ENCODE measurements at places on chromosomes 5 and 9. TPM values are rescaled to one million over a fixed set of nuclear protein-coding genes. Genes with fewer than 3 reads are reported as not detected.
A peak's percentile ranks its signal among the peaks of the same experiment; 100 is the strongest.

PCDHGB6 gene
- total RNA-seq = not detected

GRCh38 chr9:135002336-135002735 lies 84.6 kb upstream of the FCN1 start:
- no peak for DNase-seq

PCDHA13 gene
- total RNA-seq = not detected

DNA sequence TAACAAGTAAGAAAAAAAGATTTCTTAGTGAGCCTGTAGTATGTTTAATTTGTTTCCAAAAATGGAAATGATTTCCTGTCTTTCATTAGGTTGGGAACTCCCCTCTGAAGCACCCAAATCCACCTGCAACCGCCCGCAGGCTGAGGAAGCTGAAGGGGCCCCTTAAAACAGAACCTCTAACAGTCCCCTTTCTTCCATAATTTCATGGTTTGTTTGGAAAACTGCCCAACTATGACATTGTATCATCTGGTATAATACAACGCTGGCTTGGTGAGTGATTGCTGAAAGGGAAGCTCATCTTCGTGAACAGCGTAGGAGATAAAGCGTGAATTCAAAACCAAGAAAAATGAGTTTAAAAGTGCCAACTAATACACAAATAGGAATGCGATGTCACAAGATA lies 215.5 kb downstream of the FSTL4 start:
- DNase-seq = no peak

DNA sequence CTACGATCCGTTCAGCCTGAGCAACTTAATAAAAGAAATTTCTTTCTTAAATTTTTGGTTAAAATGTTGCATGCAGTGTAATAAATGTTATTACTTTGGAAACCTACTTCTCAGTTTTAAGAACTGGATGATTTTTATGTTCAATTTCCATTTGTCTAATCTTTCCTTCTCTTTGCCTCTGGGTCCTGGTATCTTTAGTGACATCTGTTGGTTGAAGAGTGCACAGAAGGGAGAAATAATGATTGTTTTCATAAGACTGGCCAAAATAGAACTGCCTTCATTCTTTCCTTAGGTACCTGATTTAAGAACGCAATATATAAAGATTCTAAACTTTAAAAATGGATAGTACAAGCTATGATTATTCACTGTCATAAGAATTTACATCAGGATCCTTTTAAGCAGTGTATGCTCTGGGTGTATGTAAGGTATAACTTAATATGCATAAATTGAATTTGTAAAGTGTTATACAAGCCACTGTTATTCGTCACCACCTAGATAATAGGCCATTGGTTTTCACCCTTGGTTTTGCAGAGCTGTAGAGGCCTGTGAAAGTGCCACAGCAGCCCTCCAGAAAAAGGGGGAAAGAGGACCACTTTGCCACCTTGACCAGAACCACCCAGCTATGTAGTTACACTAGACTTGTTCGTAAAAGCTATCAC lies 82.8 kb upstream of the TLX3 start:
- no peak for DNase-seq

DNA sequence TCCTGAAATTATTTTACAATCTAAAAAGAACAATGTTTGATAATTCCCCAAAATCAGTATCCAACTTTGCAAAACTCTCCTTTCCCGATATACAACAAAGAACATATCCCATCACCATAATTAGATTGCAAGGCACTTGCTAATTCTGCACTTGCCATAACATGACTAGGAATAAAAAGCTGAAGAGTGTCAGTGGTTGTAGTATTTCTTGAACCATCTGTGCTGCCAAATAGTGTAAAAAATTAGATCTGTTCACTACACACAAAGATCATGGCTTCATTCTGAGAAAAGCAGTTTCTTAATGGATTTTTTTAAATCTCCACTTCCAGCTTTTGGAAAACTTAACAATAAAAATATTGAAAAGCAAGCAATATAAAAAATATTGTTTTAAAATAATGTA lies 259.5 kb upstream of the FAM174A start:
- no peak for DNase-seq

- no peak for DNase-seq
Measured at GRCh38 chr5:86570427-86571083, 47.2 kb upstream of the COX7C start.

TAF11L10 gene
- total RNA-seq = not detected

PCDHA12 gene
- total RNA-seq = not detected

PCDHB6 gene
- not detected for total RNA-seq

- DNase-seq = peak; percentile 49
Measured at GRCh38 chr9:14428781-14429230, 114.9 kb upstream of the NFIB start.

AMBP gene
- not detected for total RNA-seq

NTNG2 gene
- total RNA-seq = 5.4 TPM

GGTA1 gene
- total RNA-seq = not detected

GRCh38 chr5:97629276-97629675 lies 446.2 kb upstream of the RIOK2 start:
- DNase-seq = no peak

SMIM33 gene
- 0.35 TPM for total RNA-seq

FBXL7 gene
- total RNA-seq = not detected

DNA sequence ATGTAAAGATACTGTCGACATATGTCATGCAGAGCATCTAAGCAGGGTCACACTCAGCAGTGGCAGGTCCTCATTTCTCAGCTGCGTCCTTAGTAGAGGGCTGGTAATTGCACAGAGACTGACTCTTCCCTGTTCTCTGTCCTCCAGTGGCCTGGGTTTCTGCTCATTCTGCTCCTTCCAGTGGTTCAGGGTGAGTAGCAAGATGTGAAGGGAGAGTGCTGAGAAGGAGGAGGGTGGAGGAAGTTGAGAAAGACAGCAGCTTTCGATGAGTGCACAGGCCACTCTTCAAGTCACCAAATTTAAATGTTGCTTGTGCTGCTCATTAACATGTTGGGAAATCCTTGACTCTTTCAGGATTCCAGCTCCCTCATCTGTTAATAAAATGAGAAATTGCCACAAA lies 203.9 kb downstream of the FBXL7 start:
- no peak for DNase-seq

DNA sequence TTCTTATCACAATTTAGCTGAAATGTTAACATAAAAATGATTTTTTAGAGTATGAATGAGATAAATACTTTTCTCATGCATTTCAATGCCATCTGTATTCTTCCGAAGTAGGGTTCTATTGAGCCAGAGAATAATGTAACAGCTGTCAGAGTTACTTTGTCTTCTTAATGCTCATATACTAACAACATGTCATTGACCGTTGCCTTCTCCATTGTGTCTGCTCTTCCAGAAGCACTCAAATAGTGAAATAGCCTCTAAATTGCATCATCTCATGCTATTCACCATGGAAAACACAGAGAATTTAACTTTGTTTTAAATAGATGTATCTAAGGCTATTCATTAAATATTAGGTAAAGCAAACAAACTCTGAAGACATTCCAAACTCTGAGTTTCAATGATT lies 1875.9 kb upstream of the CDH9 start:
- no peak for DNase-seq

- DNase-seq = no peak
Measured at GRCh38 chr9:124813501-124814163, 36.7 kb downstream of the OLFML2A start.

- DNase-seq = no peak
Measured at GRCh38 chr5:6491196-6491918, 42.7 kb downstream of the UBE2QL1 start.

DNA sequence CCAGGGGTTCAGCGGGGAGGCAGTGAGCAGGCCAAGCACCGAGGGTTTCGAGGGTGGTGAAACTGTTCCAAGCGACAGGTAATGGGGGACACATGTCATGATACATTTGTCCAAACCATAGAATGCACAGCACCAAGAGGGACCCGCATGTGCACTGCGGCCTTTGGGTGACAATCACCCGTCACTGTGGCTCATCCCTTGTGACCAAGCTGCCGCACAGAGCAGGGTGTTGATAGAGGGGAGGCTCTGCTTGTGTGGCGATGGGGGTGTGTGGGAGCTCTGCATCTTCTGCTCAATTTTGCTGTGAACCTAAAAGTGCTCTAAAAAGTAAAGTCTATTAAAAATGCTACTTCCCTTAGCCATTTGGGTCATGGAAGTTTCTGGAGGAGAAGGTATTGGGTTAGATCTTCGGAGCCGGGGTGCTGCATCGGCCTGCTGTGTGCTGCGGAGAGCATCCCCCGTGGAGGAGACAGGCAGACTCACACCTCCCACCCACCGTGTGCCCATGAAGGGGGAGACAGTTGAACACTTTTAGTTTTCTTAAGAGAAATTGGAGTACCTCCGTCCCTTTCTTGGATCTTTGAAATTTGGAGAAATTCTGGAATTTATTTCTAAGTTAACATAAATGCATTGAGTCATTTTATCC lies 280.4 kb upstream of the IRX2 start:
- DNase-seq = no peak

DNA sequence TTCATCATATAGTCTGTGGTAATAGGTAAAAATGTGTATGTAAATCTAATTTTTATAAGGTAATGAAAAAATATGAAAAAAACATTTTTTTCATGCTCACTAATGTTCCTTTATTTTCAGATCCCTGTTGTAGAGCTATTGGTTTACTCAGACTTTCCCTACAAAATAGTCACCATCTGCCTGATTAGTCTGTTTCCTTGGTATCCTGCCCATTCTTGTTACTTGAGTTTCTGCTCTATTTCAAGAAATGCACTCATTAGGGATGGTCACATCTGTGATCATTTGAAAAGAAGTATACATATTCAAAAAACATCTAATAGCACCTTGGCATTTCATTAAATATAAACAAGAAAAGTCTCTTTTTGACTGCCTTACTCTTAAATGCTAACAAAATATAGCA lies 21.6 kb upstream of the RASA1 start:
- no peak for DNase-seq

NREP gene
- 16.8 TPM for total RNA-seq

DNA sequence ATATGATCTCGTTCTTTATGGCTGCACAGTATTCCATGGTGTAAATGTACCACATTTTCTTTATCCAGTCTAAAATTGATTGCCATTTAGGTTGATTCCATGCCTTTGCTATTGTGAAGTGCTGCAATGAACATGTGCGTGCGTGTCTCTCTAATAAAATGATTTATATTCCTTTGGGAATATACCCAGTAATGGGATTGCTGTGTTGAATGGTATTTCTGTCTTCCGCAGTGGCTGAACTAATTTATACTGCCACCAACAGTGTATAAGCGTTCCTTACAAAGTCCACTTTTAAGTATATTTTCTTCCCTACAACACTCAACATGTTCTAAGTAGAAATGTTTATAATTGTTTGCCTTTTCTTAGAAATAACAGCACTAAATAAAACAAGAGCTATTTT lies 521.9 kb downstream of the DTWD2 start:
- DNase-seq = no peak

GRCh38 chr9:116394070-116394469 lies 240.5 kb downstream of the PAPPA start:
- DNase-seq = no peak

DNA sequence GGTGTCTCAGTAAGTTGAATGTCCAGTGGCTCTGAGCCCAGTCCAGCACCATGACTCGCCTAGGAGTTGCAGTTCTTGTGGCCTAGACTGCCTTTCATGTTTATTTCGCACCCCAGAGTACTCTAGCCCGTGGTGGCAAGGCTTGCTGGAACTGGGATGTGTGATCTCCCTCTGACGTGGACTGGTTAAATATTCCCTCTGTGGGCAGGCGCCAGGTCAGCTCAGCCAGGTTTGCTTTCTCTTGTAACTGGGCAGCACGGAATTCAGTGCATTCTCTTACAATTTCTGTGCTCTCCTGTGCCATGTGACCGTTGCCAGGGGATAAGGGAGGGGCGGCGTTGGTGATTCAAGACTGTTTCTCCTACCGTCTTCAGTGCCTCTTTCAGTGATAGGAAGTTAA lies 270.8 kb downstream of the KDM4C start:
- no peak for DNase-seq

DNA sequence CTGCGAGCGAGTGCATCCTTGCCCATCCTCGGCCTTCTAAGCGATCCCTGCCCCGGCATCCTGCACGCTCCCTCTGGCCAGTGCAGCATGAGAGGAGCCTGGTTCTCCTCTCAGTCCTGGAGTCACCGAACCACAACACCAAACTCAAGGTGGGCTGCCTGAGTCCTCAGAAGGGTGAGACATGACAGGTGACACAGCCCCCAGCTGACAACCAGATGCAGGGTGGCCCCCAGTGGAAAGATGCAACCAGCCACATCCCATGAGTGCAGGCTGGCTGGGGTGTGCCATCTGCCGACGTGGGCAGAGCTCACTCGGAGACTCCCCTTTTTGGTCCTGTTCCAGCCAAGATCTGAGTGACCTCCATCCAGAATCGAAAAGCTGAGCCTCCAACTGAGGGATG lies 58.4 kb downstream of the COL23A1 start:
- no peak for DNase-seq

GRCh38 chr5:75021219-75021618 lies 31.1 kb downstream of the GCNT4 start:
- no peak for DNase-seq

RABL6 gene
- 65.7 TPM for total RNA-seq

GRCh38 chr9:20593537-20593936 lies 28.8 kb downstream of the MLLT3 start:
- DNase-seq = no peak

- DNase-seq = no peak
Measured at GRCh38 chr9:8962084-8962483, 1162.5 kb upstream of the DMAC1 start.

NUTM2G gene
- total RNA-seq = not detected

DNA sequence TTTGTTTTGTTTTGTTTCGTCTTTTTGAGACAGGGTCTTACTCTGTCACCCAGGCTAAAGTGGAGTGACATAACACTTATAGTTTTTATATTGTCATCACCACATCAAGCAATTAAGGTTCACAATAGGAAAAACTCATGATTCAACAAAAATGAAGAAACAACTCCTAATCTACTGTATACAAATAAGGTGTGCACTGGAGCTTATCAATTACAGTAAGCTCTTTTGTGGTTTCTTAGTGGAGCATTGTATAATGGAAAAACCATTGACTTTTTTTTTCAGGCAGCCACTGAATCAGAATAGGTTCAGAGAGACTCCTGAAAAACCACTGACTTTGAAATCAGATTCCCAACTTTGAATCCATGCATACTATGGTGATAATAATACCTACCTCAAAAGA lies 10.8 kb upstream of the PLIN2 start:
- DNase-seq = no peak

- no peak for DNase-seq
Measured at GRCh38 chr5:109942646-109943045, 252.9 kb downstream of the MAN2A1 start.

SHLD3 gene
- total RNA-seq = 3.9 TPM

DNA sequence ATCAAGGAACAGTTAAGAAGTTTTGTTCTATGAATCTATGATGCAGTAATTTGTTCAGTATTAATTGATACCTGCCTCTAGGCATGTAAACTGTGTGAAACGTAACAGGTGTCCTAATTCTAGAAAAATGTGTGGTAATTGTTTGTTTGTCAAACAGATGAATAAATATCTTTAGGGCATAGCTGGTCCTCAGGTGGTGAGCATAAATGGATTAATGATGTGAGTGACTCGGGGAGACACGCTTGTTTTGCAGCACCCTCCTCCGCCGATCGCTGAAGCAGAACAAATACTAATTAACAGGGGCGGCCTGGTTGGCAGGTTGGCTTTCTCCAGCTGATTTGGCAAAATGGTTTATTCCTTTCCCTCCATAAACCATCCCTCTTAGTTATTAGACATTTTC lies 88.8 kb downstream of the TLE4 start:
- DNase-seq = no peak

- DNase-seq = peak; percentile 75
Measured at GRCh38 chr5:139636207-139636792, 11.8 kb upstream of the CXXC5 start.

GRCh38 chr5:114367029-114367428 lies 5.2 kb downstream of the KCNN2 start:
- no peak for DNase-seq

All from activated T-cell treated with anti-CD3 and anti-CD28 coated beads, Interleukin-2, amount 50 U/mL, for 72 hours (primary cell).